SK-N-SH (cell line): ENCODE measurements at places on chromosomes 1 and 21. TPM values are rescaled to one million over a fixed set of nuclear protein-coding genes. Genes with fewer than 3 reads are reported as not detected.

- no peak for DNase-seq
These were observed 867 bp upstream of the TIMM17A start for GRCh38 chr1:201954263-201955008.

DNA sequence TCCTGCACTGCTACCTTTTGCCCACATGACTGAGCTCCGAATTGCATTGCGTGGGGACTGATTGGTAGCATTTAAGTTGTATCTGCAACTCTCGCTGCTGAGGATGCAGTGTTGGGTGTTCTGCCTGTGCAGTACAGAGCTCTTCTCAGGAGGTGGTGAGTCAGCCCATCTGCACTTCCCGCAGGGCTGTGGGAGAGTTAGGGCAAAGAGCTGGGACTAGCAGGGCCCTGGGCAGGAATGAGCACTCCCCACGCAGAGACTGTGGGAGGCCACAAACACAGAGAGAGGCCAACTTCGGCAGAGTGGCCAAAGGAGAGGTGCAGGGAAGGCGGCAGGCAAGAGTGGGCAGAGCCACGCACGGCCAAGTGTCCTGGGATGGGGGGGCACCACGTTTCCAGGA is 244.7 kb downstream of the SIPA1L2 start:
- no peak for DNase-seq

DNA sequence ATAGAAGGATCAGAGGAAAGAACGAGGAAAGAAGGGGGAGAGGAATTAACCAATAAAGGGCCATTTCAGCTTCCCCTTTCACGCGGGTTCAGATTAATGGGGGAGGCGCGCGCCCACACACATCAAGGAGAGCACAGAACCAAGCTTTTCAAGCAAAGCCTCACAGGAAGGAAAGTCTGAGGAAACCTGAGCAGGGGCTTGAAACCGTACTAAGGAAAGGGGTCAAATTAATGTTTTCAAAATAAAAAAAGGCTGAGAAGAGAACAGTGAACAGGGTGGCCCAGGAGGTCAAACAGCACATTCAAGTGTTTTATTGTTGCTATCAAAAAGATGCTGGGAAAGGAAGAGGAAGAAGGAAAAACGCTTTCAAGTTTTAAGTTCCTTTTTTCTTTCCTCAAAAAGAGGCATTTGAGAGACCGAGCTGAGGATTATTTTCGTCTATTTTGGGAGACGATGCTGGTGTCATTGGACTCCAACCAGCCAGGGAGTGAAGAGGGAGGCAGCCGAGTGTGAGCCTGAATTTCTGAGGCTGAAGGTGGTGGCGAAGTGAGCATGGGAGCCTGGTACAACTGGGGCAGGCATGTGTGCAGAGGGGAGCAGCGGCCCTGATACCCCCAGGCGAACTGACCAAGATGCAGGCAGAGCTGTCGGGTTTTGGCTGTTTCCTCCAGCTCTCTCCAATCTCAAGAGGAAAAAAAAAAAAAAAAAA is 88.4 kb downstream of the PROX1 start:
- no peak for DNase-seq

GRCh38 chr1:53781654-53782053 is 42.7 kb upstream of the GLIS1 start:
- DNase-seq: no peak

GRCh38 chr1:16391411-16391810 is 24.4 kb downstream of the SZRD1 start:
- no peak for DNase-seq

- no peak for DNase-seq
These were observed 221.4 kb downstream of the HLX start for GRCh38 chr1:221100611-221101010.

DNA sequence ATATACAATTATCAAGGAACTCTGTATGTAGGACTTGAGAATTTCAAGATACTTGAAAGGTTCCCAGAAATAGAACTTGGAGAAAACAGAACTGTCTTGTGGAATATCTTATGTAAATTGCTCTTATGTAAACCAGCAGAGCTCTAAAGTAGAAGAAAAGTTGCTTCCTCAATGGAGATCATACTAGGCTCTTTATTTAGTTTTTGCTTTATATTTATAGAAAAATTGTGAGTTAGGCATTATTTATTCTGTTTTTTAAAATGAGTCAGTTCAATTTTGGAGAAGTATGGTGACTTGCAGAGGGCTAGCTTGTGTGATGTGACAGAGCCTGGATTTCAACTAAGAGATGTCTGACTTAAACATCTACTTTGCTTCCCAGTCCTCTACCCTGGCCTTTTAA is 40.4 kb downstream of the ATP6V1G3 start:
- DNase-seq: no peak

DNA sequence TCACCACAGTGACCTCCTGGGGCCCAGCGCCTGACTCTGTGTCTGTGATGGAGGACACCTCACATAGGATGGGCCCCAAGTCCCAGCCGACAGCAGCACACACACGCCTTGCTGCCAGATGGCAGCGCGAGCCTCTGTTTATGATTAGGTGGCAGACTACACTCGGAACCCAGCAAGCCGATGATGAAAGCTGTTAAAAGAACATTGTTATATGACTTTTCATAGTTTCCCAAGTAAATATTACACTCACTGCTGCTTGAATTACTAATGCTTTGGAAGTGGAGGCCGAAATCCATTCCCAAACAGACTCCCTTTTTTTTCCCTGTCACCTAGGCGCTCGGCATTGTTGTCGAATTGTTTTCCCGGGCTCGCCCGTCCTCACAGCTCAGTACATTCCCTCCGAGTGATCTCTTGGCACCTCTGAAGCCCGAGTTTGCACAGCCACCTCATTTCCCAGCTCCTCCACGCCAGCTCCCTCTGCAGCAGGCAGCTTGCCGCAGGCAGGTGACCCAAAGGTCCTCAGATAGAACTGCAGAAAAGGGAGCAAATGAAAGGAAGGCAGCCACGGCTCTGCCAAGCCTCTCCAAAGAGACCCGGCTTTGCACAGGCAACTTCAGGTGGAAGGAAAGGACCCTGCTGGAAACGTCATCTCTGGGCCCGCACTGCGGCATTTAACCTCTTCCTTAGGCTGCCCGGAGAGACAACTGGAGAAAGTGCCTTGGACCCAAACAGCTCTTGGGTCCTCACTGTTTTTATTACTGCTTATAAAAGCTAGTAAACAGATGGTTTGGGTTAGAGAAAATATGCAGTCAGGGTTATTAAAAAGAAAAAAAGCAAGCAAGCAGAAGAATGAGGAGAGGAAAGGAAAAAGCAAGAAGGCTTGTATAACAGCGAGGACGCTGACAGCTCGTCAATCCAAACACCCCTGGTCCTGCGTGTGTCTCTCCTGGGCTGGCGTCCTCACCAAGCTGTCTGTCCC is 72.2 kb upstream of the SLC25A33 start:
- DNase-seq: no peak

DNA sequence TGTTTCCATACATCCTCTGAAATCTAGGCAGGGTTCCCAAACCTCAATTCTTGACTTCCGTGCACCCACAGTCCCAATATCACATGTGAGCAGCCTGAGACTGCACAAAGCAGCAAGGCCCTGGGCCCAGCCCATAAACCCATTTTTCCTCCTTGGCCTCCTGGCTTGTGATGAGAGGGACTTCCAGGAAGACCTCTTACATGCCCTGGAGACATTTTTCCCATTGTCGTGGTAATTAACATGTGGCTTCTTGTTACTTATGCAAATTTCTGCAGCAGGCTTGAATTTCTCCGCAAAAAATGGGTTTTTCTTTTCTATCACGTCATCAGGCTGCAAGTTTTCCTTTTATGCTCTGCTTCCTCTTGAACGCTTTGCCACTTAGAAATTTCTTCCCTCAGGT is 3.3 kb upstream of the PIGK start:
- no peak for DNase-seq

DNA sequence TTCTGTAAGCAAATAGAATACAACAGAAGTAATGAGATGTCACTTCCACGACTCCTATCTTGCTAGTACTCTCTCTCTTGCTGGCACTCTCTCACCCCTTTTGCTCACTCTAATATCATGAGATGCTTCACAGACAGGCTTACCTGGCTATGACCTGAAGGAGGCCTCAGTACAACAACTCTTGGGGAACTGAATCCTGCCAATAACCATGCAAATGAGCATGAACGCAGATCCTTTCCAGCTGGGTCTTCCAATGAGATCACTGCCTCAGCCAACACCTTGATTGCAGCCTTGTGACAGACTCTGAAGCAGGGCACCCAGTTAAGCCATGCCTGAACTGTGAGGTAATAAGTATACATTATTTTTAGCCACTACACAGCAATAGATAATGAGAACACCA is 53.1 kb upstream of the ADAR start:
- DNase-seq: no peak

DNA sequence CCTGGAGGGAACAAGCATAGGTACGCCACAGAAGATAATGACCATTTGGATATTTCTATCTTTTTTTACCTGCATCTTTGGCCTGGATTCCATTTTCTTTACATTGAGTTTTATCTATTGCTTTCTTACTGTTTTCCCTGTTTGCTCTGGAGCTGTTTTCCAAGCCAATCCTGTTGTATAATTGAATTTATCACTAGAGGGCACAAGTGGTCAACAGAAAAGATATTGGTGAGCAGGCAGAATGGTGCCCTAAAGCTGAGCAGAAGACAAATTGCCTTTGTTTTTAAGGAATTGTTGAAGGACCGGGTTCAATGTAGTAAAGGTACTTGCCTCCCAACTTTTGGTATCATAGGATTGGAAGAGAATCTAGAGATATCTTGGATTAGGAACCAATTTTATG is 152.8 kb downstream of the PPP1R12B start:
- DNase-seq: peak; percentile 7

DNA sequence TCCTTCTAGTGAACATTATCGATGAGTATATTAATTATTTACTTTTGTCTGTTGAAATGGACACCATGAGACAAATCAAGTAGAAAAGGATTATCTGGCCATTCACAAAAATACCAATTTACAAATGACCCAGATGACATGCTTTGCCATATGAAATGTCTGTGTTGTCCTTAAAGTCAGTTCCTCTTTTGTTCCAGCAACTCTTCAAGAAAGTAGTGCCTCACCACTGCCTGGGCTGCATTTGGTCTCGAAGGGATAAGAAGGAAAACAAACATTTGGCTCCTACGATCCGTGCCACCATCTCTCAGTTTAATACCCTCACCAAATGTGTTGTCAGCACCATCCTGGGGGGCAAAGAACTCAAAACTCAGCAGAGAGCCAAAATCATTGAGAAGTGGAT is 79.6 kb downstream of the RGL1 start:
- DNase-seq: no peak

DNA sequence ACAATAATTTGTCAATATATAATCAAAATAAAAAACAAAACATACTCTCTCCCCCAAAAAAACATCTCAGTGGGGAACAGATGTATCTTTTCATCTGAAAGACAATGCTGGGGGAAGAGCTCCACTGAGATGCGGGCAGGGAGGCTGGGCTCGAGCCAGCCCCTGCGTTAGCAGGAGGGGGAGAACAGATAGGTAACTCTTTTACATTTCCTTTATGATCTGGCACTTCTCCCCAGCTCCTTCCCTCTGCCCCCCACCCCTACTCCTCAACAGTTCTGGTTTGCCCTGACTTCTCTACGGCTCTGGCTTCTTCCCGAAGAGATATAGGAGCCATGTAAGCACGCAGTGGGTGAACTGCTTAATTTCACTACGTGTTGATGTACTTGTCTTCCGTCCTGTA is 12.4 kb downstream of the LEPR start:
- DNase-seq: no peak

- DNase-seq: no peak
These were observed 94.4 kb downstream of the TRIM11 start for GRCh38 chr1:228312136-228312764.

DNA sequence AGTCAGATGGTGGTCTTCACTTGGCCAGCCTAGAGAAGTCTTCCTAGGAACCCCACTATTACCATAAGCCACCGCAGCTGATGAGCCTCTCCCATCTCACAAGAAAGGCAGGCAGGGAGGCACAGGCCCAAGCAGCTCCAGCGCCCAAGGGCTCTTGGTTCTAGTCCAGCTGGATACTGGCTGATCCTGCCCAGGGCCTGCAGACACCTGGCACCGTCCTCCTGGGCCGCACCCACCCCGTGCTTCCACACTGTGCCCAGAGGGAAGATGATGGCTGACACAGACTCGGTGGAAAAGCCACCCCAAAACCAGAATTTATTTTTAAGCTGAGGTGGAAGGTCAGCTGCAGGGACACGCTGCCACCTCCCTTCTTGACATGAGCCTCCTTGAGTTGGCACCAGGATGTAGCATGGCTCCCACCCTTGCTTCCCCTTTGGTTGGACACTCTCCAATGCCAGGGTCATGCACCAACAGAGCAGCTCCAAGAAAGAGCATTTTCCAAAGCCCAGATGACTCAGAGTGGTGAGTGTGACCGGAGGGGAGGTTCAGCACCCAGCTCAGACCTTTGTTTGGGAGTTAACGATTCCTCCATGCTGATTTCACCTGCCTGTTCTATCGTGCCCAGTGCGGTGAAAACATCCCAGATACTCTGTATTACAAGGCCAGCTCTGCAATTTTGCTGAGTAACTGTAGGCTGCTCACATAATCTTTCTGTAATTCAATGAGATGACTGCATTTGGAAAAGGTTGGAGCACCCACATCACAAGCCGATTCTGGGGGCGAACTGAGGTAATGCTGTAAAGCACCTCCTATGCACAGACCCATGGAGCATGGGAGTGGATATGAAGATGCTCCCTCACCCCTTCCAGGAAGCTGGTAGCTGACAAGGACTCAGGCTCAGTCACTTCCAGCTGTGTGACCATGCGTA is 63.1 kb upstream of the SLC2A1 start:
- DNase-seq: no peak

GRCh38 chr1:193113992-193114332 is 7.9 kb upstream of the CDC73 start:
- no peak for DNase-seq

DNA sequence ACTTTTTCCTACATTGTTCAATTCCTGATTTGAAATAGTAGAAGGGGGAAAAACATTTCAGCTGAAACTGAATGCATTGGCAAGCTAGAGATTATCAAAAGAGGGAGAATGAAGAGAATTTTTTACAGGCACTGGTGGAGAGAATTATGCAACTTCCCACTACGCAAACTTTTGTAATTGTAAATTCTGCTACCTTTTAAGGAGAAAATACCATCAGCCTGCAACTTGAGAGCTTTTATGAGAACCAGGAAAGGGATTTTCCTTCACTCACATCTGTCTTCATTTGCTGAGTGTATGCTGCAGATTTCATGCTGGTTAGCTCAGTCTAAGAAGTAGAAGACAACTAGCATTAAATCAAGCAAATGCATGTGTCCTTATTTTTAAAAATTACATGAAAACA is 43.7 kb downstream of the ADAMTS1 start:
- DNase-seq: no peak

DNA sequence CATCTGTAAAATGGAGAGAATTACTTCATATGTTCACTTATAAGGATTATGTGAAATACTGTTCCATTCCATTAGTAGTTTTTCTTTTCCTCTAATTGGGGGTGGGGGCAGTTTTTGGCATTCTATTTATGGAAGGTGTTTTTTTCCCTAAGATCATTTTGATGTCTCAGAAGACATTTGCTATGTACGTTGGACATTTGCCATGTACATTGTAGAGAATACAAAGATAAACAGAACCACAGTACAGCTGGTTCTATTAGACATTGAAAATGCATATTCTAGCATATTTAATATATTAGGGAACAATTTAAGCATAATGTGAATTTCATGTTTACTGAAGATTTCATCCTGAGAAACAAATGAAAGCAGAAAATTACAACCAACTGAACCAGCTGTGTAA is 98.5 kb downstream of the PTBP2 start:
- no peak for DNase-seq

MT1HL1 gene
- polyA plus RNA-seq: not detected in 2 replicates

HUNK gene
- 0.28 and 0.31 TPM in 2 replicates for polyA plus RNA-seq

RNU1-4 gene
- polyA plus RNA-seq: not detected in 2 replicates

PYCR2 gene
- 95.3 and 124 TPM in 2 replicates for polyA plus RNA-seq

TAS1R1 gene
- not detected in 2 replicates for polyA plus RNA-seq

PTPRU gene
- polyA plus RNA-seq: 2.9 and 3.5 TPM in 2 replicates

NTMT2 gene
- not detected in 2 replicates for polyA plus RNA-seq

AGL gene
- 1.5 and 2.2 TPM in 2 replicates for polyA plus RNA-seq

CADM3 gene
- 0.78 and 0.94 TPM in 2 replicates for polyA plus RNA-seq

NGF gene
- 53.7 and 75.8 TPM in 2 replicates for polyA plus RNA-seq
